Neuronal stem cell (in vitro differentiated cells): ENCODE measurements at places on chromosomes 5 and 9.

GRCh38 chr9:95645992-95646391 is 129.2 kb upstream of the PTCH1 start:
- no peak for DNase-seq

DNA sequence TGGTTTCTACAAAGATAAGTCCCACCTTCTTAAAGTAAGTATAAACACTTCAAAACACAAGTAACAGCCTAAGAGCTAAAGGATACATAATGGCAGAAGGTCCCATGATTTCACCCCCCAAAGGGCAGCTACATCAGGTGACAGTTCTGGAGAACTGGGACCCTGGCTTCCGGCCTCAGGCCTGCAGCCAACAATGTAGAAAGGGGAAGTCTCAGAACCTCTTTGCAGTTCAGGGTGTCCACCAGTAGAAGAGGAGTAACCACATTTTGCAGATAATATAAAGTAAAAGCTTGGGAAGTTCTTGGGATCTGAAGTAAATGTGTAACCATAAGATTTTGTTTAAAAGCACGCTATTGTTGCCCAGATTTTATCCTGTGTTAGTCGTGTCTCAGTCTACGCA is 267.4 kb upstream of the VLDLR start:
- no peak for DNase-seq

DNA sequence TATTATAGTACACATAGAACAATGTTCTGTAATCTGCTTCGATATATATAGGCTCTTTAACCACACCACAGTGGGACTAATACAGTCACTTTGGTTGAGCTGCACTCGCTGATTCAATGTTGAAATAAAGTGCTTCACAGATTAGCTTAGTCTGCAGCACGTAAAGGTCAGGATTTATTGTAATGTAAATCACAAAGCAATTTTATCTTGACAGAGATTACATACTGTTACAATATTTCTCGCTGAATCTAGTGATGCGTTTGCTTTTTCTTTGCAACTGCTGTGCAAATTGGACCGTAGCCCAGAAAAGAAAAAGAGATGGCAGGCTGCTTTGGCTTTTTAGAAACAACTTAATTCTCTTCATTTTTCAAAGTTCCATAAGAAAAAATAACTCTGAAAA is 52.9 kb downstream of the CETN3 start:
- DNase-seq: no peak

GRCh38 chr9:133126697-133127339 is 5.8 kb upstream of the RALGDS start:
- no peak for DNase-seq

- DNase-seq: no peak
Measured at GRCh38 chr5:385321-385720, 57.7 kb upstream of the EXOC3 start.

DNA sequence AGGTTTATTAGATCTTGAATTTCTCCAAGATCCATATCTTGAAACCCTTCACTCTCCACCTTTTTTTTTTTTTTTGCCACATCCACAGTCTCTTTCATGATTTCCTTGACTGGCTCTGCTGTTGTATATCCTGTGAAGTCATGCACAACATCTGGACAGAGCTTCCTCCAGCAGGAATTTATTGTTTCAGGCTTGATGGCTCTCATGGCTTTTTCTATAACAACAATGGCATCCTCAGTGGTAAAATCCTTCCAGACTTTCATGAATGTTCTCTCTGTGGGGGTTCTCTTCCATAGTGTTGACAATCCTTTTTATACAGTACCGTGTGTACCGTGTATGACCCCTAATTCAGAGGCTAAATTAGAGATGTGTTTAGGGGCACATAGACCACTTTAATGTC is 24.0 kb downstream of the RANBP17 start:
- DNase-seq: no peak

DNA sequence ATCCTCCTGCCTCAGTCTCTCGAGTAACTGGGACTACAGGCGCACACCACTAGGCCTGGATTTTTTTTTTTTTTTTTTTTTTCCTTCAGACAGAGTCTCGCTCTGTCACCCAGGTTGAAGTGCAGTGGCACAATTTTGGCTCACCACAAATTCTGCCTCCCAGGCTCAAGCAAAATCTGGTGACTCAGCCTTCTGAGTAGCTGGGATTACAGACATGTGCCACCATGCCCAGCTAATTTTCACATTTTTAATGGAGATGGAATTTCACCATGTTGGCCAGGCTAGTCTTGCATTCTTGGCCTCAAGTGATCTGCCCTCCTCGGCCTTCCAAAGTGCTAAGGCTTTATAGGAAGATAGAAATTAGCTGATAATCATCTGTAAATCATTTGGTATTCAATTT is 43.9 kb downstream of the NSA2 start:
- no peak for DNase-seq

GRCh38 chr9:107633406-107633805 is 143.8 kb upstream of the KLF4 start:
- DNase-seq: no peak

GRCh38 chr5:72495410-72495809 is 11.8 kb downstream of the ZNF366 start:
- no peak for DNase-seq

DNA sequence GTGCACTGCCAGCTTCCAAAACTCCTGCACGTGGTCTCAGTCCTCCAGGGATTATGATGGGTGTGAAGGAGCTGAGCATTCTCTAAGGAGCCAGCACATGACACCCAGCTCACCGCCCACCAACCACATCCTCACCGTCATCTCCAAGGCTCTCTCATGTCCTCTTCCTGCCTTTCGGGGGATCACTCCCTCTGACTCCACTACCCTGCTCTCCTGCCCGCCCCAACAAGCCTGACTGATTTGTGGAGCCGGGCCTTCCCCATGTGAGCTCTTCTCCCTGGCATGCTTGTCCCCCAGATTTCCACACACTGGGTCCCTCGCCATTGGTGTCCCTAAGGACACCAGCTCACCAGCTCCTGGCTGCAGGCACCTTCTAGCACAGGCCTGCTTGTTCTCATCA is 1.9 kb downstream of the ABO start:
- no peak for DNase-seq
